ENCODE measurements at places on chromosomes 16 and 17.

GRCh38 chr16:81513204-81514040 lies 68.8 kb downstream of the CMIP start:
- DNase-seq, result no peak

- no peak for DNase-seq
These were observed 2.3 kb upstream of the MT1M start for GRCh38 chr16:56630134-56630533.

- DNase-seq, result no peak
These were observed 8.8 kb upstream of the TMEM238L start for GRCh38 chr17:10812674-10813073.

GRCh38 chr16:25094596-25094995 lies 16.9 kb upstream of the LCMT1 start:
- no peak for DNase-seq

GRCh38 chr16:30533748-30534367 lies 800 bp downstream of the ZNF747 start:
- DNase-seq, result no peak

- no peak for DNase-seq
These were observed 194.4 kb upstream of the TOX3 start for GRCh38 chr16:52741351-52741750.

DNA sequence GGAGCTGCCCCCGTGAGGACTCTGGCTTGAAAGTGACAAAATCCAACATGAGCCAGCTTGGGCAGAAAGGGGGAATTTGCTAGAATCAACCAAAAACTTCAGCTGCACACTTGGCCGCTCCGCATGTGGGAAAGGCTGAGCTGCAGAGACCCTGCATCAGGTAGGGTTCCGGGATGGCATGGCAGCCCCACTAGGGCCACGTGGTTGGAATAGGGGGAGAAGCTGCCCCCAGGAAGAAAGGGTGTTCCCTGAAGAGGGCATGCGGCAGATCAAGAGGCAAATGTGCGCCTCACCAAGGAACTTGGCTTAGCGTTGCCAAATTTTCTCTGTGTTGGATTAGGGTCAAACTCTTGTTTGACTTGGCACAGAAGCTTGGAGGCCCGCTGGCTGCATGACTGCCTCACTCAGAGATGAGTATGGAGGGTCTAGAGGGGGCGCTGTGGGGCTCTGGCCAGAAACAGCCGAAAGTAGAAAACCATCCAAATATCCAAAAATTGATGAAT lies 29.2 kb upstream of the WFIKKN2 start:
- DNase-seq, result no peak

DNA sequence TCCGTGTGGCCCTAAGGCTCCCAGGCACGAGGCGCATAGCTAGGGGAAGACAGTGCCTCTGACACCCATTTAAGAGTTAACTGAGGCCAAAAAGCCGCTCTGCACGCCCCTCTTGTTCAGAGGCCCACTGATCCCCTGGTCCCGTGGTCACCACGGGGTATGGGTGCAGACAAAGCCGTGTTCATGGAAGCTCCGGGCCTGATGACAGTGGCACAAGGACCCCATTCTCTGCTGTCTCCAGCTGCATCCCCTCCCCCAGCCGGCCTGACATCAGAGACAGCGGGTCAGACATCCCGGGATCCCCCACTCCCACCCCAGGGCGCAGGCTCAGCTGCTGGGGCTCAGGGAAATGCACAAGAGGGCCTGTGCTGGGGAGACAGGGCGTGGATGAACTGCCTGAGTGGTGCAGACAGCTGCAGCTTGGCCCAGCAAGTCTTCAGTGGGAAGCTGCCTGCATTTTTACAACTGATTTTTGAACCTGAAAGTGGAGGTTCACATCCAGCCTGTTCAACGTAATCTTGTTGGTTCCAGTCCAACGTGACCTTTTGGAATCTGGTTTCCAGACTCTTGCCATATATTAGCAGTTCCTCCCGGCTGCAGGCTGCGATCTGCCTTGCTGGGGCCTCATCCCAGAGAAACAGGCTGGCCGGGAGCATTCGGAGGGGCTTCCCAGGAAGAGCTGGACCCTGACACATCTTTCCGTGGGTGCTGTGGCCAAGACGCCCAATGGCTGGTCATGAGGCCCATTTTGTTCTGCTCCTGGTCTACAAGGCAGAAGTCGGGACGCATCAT lies 9.7 kb upstream of the BAHCC1 start:
- peak; percentile 54 for DNase-seq
